ENCODE measurements at places on chromosomes 2 and 18. TPM values are rescaled to one million over a fixed set of nuclear protein-coding genes. Genes with fewer than 3 reads are reported as not detected.
A peak's percentile ranks its signal among the peaks of the same experiment; 100 is the strongest.

DNA sequence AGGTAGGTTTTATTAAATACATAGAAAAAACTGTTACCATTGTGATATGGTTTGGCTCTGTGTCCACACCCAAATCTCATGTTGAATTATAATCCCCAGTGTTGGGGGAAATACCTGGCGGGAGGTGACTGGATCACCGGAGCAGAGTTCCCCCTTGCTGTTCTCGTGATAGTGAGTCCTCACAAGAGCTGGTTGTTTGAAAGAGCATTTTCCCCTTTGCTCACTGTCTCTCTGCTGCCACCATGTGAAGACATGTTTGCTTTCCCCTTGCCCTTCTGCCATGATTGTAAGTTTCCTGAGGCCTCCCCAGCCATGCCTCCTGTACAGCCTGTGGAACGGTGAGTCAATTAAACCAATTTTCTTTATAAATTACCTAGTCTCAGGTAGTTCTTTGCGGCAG, 352.7 kb upstream of the SLC39A10 start:
- H3K4me3 ChIP-seq, result no peak overlapping the region
- H3K27me3 ChIP-seq, result no peaks in the 10 kb centered on the region
- no peaks in the 10 kb centered on the region for H3K36me3 ChIP-seq
- H3K27ac ChIP-seq, result no peak overlapping the region

Gene KCNF1
- total RNA-seq, result 0.52 TPM

DNA sequence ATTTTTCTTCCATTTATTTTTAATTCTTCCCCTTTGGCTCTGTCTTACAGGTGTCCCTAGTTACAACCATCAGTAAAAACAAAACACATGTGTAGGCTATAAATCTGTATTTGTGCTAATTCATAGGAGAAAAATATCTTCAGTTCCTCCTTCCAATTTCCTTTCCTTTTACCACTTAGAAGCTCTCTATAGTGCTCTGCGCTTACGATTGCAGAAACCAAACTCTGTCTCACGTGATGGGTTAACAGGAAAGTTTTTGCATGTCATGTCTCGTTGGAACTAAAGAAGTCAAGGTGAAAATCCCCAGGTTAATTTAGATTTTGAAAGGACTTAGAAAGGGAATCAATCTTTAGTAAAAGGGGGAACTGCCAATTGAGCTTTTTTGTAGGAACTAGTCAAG, 1390.5 kb upstream of the ZEB2 start:
- H3K27me3 ChIP-seq, result no peaks in the 10 kb centered on the region
- H3K36me3 ChIP-seq, result no peaks in the 10 kb centered on the region
- H3K27ac ChIP-seq, result no peak overlapping the region
- H3K4me1 ChIP-seq, result peaks cover 13% of the 10 kb centered on the region

Gene TANK
- 52.5 TPM for total RNA-seq

DNA sequence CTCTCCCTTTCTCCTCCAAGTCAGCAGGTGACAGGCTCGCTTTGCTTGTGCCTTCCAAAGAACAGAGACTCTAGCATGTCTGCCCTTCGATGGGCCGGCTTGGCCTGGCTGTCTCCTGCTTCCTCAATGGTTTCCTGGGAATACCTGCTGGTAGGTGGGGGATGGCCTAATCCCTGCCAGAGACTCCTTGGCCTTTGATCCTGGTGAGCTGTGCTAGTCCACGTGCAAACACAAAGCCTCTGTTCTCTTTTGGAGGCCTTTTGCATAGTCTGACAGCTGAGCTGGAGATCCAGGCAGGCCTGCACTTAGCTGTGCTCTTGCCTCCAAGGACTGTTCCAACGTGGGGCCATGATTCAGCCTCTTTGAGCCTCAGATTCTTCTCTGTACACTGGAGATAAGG, 67.6 kb downstream of the ARL4C start:
- H3K27me3 ChIP-seq, result no peaks in the 10 kb centered on the region
- no peak overlapping the region for H3K4me3 ChIP-seq
- no peak overlapping the region for H3K27ac ChIP-seq
- H3K4me1 ChIP-seq, result peaks cover 30% of the 10 kb centered on the region
- no peaks in the 10 kb centered on the region for H3K36me3 ChIP-seq

DNA sequence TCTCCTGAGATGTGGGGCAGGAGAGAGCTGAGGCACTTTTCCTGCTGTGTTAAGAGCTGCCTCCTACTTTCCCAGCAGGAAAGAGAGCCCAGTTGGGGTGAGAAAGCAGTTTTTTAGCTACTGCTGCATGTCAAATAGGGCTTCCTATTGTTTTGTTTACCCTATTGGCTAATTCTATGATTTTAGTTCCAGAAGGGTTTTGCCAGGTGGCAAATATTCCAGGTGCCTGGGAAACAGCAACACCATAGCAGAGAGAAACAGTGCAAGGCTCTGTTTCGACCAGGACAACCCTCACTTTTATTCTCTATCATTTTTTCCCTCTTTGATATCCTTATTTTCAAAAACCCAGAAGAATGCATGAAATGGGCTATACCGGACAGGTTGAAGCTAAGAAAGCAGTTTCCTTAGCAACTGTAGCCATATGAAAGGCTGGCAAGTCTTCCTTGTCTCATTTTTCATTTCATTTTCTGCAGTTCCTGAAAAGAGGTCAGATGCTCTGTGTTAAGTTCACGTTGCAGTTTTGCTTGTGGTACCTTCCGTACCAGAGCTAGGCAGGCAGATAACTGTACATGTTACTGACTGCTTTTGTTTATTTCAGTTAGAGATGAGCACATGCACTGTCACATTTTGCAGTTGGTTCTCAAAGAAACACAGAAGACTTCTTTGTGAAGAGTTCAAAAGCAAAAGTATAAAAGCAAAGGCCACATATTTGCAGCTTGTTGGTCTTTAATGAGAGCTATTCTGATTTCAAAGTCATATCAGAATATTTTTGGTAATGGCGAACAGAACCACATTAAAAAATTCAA, 84.8 kb downstream of the AQP4 start:
- no peak overlapping the region for H3K27ac ChIP-seq
- no peak for DNase-seq
- H3K4me1 ChIP-seq, result no peaks in the 10 kb centered on the region
- no peak overlapping the region for H3K4me3 ChIP-seq
- peaks cover 31% of the 10 kb centered on the region for H3K27me3 ChIP-seq

- no peak overlapping the region for H3K4me3 ChIP-seq
- H3K27me3 ChIP-seq, result no peaks in the 10 kb centered on the region
- H3K27ac ChIP-seq, result no peak overlapping the region
These were observed 113.6 kb downstream of the MRO start for GRCh38 chr18:50706199-50706598.

- H3K27ac ChIP-seq, result no peak overlapping the region
- no peaks in the 10 kb centered on the region for H3K36me3 ChIP-seq
- H3K4me1 ChIP-seq, result no peaks in the 10 kb centered on the region
These were observed 254.7 kb downstream of the VAPA start for GRCh38 chr18:10168477-10168876.

DNA sequence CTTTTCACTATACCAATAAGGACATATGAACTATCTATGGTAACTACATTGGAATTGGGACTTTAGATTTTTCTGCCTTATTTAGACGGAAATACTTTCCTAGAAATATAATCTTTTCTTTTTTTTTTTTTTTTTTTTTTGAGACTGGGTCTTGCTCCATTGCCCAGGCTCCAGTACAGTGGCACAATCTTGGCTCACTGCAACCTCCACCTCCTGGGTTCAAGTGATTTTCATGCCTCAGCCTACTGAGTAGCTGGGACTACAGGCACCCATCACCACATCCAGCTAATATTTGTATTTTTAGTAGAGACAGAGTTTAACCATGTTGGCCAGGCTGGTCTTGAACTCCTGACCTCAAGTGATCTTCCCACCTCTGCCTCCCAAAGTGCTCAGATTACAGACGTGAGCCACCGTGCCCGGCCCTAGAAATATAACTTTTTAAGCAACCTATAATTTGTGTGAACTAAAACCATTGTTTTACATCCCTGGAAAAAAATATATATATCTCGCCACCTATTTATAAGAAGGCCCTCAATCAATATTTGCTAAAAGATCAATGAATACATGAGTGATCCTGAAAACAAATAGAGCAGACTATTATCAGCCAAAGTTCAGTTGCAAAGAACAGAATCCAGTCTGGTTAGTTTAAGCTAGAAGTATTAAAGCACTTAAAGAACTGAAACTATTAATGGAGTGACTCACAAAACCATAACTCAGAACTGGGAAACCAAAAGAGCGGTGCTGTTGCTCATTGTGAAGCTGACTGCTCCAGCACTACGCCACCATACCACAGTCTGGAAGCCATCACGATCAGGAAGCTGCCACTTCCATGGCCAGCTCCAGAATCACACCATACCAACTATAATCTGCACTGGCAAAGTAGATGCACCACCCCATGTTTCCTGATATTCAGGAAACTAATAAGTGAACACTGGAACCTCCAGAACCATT, 8.4 kb upstream of the HNRNPLL start:
- DNase-seq, result no peak
- no peaks in the 10 kb centered on the region for H3K36me3 ChIP-seq
- H3K4me3 ChIP-seq, result no peak overlapping the region
- no peak overlapping the region for H3K27ac ChIP-seq

- H3K27ac ChIP-seq, result no peak overlapping the region
- DNase-seq, result no peak
- H3K4me3 ChIP-seq, result no peak overlapping the region
These were observed 15.8 kb downstream of the DYNAP start for GRCh38 chr18:54606835-54607212.

GRCh38 chr2:238139196-238140039, 950 bp downstream of the KLHL30 start:
- no peaks in the 10 kb centered on the region for H3K27me3 ChIP-seq
- H3K36me3 ChIP-seq, result no peaks in the 10 kb centered on the region
- H3K27ac ChIP-seq, result peak overlapping the region; percentile 42
- no peak for DNase-seq
- peak overlapping the region; percentile 1 for H3K4me3 ChIP-seq

DNA sequence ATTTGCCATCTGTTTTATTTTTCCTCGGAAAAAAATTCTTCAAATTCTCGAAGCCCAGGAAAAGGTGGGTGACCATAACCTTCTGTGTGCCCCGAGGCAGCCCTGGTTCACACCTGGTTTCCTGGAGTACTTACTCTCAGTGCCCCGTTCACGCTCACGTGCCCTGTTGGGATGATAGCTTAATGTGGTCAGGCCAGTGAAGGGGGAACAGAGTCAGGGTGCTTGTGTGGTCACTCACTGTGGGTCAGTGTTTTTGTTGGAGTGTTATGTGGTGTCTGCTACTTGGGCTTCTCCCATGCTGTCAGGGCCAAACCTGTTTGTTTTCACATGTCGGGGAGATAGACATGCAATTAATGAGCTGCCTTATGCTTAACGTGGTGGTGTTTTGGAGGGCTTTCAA, 78.1 kb downstream of the MAP4K4 start:
- H3K27ac ChIP-seq, result no peak overlapping the region
- H3K4me1 ChIP-seq, result no peaks in the 10 kb centered on the region
- H3K36me3 ChIP-seq, result no peaks in the 10 kb centered on the region

- no peaks in the 10 kb centered on the region for H3K4me1 ChIP-seq
- H3K4me3 ChIP-seq, result no peak overlapping the region
- H3K36me3 ChIP-seq, result no peaks in the 10 kb centered on the region
- H3K27ac ChIP-seq, result no peak overlapping the region
- no peak for DNase-seq
These were observed 41.3 kb upstream of the CCDC68 start for GRCh38 chr18:55000529-55000928.

- no peak overlapping the region for H3K27ac ChIP-seq
- no peak overlapping the region for H3K4me3 ChIP-seq
- peaks cover 66% of the 10 kb centered on the region for H3K27me3 ChIP-seq
- H3K4me1 ChIP-seq, result no peaks in the 10 kb centered on the region
- no peak for DNase-seq
These were observed 316 bp downstream of the GRP start for GRCh38 chr18:59220164-59220783.

Gene ONECUT2
- total RNA-seq, result 4.3 TPM

DNA sequence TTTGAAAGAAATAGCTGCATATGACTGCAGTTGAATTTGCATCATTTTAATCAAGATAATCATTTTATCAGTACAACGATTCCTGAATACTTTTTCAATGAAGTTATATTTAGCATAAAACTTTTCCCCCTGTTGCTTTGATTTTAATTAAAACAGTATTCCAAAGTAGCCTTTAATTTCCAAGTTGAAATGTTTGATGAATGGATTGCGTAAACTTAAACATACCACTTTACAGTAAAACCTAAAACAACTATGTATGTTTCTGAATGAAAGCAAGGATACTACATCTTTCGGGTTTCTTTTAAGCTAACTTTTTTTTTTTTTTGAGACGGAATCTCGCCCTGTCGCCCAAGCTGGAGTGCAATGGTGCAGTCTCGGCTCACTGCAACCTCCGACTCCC, 1.4 kb downstream of the SPAST start:
- H3K27ac ChIP-seq, result no peak overlapping the region
- peak overlapping the region; percentile 85 for H3K4me3 ChIP-seq
- no peaks in the 10 kb centered on the region for H3K4me1 ChIP-seq
- no peak for DNase-seq
- H3K36me3 ChIP-seq, result no peaks in the 10 kb centered on the region

Gene STRADB
- total RNA-seq, result 17.4 TPM

- no peaks in the 10 kb centered on the region for H3K36me3 ChIP-seq
These were observed 37.3 kb upstream of the REL start for GRCh38 chr2:60844105-60844504.

GRCh38 chr2:64881037-64881492, 108.1 kb upstream of the SLC1A4 start:
- peaks cover 6% of the 10 kb centered on the region for H3K4me1 ChIP-seq
- no peaks in the 10 kb centered on the region for H3K27me3 ChIP-seq
- H3K27ac ChIP-seq, result no peak overlapping the region
- no peak for DNase-seq
- no peaks in the 10 kb centered on the region for H3K36me3 ChIP-seq

DNA sequence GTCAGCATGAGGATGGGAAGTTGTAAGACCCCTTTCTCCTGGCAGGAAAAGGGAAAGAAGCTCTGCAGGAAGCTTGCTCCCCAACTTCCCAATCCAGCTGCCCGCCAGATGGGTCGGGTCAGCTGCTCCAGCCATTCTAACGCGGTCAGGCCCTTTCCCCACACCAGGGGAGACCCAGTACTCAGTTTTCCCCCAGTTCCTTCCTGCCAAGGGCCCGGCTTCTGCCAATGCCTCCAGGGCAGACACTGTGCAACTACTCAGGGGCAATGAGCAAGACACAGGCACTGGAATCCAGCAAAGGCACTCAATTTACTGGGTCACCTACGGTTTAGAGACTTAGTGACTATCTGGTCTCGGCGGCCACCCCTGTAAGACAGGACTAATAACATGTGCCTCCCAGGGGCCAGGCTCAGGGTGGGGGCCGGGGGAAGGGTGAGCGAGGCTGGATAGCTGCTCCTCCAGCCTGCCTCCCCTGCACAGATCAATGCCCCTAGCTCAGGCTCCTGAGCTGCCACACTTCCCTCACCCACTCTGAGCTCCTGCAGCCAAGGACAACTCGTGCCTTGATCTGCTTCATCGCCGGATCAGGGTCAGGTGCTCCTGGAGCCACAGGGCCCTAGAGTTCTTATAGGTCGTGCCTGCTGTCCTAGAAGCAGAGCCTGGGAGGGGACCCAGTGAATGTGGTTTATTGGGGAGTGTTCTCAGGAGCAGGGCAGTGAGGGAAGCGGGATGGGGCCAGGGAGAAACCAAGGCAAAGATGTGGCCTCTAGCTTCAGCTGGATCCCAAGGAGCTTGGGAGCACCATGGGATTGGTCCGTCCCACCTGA, 171.1 kb downstream of the ZFP36L2 start:
- H3K27me3 ChIP-seq, result no peaks in the 10 kb centered on the region
- H3K4me1 ChIP-seq, result peaks cover 16% of the 10 kb centered on the region
- no peak for DNase-seq
- H3K4me3 ChIP-seq, result no peak overlapping the region

Measured in HCT116 (cell line).